ENCODE measurements at places on chromosomes 5 and 9. TPM values are rescaled to one million over a fixed set of nuclear protein-coding genes. Genes with fewer than 3 reads are reported as not detected.
A peak's percentile ranks its signal among the peaks of the same experiment; 100 is the strongest.

SEMA6A gene
- 1.5 TPM for total RNA-seq

SPINK13 gene
- total RNA-seq: not detected

DNA sequence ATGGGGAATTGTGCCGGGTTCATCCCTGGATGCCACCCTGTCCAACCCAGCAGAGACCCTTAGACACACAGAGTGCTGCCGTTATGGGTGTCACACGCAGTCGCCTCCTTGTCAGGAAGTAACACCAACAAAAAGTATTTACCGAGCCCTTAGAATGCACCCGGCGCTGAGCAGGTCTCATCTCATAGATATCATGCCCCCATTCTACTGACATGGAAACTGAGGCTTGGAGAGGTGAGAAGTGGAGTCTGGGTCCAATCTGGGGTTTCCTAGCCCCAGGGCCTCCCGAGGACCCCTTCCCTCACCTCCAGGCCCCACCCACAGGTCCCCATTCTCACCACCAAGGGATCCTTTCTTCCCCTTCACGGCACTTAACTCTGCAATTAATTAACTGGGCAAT, 36.8 kb upstream of the BARHL1 start:
- peaks cover 14% of the 10 kb centered on the region for H3K4me1 ChIP-seq
- H3K27me3 ChIP-seq: no peaks in the 10 kb centered on the region
- no peak for DNase-seq
- H3K27ac ChIP-seq: no peak overlapping the region

- no peak overlapping the region for H3K4me3 ChIP-seq
- H3K27me3 ChIP-seq: no peaks in the 10 kb centered on the region
- no peak for DNase-seq
- H3K27ac ChIP-seq: no peak overlapping the region
- H3K4me1 ChIP-seq: peaks cover 8% of the 10 kb centered on the region
Measured at GRCh38 chr5:138648841-138649240, 73.6 kb upstream of the HSPA9 start.

DNA sequence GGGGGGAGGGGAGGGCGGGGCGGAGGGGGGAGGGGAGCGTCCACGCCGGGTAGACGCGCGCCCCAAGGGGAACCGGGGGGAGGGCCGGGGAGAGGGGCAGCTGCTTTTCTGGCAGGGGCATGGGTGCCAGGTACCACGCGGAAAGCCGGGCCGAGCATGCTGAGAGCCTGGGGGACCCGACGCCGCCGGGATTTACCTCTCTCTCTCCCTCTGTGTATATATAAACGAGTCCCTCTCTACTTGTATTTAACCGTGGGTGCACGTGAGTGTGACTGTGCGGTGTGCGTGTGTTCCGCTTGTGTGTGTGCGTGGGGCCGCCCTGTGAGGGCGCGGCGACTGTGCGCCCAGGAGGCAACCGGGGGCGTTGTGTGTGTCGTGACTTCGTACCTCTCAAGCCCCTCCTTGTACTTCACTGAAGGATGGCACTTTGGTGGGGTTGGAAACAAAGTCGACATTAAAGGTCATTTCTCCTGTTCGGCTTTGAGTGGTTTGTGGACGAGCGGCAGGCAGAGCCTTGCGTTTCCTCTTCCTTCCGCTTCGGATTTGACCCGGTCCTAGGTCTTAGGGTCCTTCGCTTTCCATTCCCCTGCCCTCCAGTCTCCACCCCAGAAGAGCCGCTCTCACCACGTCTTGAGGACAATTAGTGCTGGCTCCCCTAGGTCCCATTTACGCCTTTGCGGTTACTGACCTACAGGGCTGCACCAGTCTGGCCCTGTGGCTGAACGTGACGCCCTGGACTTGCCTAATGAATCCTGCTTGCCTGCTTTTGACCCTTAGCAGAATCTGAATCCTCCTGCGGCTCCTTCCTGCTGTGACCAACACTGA, 36.2 kb upstream of the TTC1 start:
- no peak for DNase-seq
- peaks cover 12% of the 10 kb centered on the region for H3K4me1 ChIP-seq
- no peak overlapping the region for H3K27ac ChIP-seq

DNA sequence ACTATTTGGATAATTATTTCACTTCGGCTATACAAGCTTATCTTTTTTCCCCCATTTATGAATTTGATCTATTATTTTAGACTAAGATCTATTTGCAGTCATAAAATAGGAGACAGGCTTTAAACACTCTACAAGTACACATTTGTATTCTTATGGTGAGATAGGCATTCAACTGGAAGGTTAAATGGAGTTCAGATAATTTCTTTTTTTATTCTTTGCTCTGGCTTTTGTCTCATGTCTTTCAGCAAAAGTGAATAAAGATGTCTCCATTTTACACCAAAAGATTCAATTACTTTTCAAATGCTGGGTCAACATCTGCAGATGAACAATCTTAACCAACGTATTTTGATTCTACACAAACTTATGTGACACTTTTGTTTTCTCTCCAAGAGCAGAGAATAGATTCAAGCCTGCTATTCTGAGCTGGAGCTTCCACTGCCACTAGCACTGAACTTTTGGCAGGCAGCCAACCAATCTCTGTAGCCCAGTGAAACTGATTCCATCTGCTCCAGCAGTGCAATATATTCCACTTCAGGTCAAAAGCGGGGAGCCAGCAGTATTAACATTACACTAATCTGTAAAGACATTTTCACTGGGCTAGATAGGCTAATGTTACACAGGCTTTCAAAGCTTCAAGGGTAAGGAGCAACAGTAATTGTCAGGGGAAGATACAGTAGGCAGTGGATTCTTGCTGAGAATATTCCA, 452.0 kb upstream of the ZNF608 start:
- DNase-seq: peak; percentile 79
- no peaks in the 10 kb centered on the region for H3K27me3 ChIP-seq
- no peaks in the 10 kb centered on the region for H3K36me3 ChIP-seq

- no peak overlapping the region for H3K27ac ChIP-seq
- DNase-seq: no peak
- H3K27me3 ChIP-seq: no peaks in the 10 kb centered on the region
Measured at GRCh38 chr9:14327036-14327435, 13.1 kb upstream of the NFIB start.

GRCh38 chr9:122342323-122343050, 28.3 kb upstream of the PTGS1 start:
- no peak overlapping the region for H3K4me3 ChIP-seq
- H3K27ac ChIP-seq: no peak overlapping the region
- H3K27me3 ChIP-seq: no peaks in the 10 kb centered on the region
- peaks cover 15% of the 10 kb centered on the region for H3K4me1 ChIP-seq
- no peaks in the 10 kb centered on the region for H3K36me3 ChIP-seq
- no peak for DNase-seq

Data from endothelial cell of umbilical vein (primary cell).